ENCODE measurements at places on chromosomes 11 and 22.

DNA sequence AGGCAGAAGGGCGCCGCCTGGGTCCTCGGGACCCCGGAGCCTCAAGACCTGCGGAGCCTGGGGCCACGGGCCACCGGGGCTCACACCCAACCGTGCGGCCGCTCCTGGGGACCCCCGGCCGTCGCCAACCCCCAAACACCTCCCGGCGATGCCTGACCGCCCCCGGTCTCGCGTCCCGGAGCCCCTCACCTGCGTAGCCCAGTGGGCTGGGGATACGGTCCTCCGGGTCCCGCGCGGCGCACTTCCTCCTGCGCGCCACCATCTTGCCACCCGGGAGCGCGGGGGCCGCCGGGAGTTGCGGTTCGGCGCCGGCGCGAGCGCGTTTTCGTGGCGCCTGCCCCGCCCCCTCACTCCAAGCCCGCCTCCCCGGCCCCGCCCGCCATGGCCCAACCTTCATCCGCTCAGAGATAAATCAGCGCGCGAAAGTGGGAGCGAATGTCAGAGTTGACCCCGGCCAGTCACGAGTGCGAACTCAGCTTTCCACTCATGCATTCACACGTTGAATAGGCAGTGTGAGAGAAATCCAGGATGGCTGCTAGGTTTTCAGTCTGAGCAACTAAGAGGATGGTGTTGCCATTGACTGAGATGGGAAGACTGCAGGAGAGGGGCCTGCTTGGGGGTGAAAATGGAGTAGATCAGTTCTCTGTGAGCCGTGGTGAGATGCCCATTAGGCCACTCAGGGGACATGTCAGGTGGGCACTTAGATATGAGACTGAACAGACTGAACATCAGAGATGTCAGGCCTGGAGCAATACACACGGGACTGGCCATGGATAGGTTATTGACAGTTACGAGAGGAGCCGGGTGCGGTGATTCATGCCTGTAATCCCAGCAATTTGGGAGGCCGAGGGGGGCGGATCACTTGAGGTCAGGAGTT, at the start of gene RRP7A:
Gene RRP7A, minus strand, starts transcription at position 272 of the 877 bp plus-strand sequence. Its CDS starts 10 bp downstream, at position 262.
- DNase-seq = peak; percentile 81

GRCh38 chr11:111479666-111480065, 32.5 kb downstream of the BTG4 start:
- no peak for DNase-seq

DNA sequence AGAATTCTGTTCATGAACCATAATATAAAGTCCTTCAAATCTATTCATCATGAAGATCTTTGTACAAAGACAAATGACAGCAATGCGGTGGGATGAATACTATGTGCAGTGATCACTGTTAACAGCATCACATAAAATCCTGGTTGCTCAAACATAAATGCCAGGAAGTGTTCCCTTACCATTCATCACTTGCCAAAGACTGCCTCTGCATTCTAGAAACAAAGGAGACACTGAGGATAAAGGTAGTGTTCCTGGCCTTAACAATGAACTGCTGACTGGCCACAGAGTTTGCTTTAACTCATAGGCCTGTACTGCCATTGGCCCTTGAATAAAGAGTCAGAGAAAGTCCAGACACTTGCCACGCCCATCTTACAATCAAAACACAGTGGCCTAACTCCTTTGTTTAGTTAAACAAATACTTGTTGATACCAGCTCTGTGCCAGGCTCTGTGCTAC, 29.5 kb downstream of the C2CD3 start:
- DNase-seq = no peak

- no peak for DNase-seq
Measured at GRCh38 chr11:77503006-77503405, 29.1 kb upstream of the PAK1 start.

- DNase-seq = no peak
Measured at GRCh38 chr11:73374151-73374550, 2.0 kb upstream of the RELT start.

DNA sequence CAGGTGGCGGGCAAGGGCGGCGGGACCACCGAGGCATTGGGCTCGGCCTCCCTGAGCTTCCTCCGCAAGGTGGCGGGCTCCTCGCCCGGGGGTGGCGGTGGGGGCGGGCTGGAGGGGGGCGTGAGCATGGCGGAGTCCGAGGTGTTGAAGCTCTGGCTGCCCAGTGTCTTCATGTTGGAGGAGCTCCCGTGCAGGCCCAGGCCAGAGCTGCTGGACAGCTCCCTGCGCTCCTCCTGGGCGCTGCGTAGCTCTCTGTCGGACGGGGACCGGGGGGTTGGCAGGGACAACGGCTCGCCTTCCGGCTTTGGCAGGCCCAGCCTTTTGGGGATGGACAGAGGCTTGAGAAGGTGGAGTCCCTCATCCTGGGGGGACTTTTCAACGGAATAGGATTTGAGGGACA, 43.9 kb upstream of the BID start:
- DNase-seq = no peak

GRCh38 chr22:40107851-40108378, 69.8 kb upstream of the TNRC6B start:
- DNase-seq = no peak

GRCh38 chr22:47332246-47332980, 570.0 kb downstream of the TBC1D22A start:
- DNase-seq = no peak

GRCh38 chr22:36021606-36022153, 6.9 kb downstream of the RBFOX2 start:
- no peak for DNase-seq

DNA sequence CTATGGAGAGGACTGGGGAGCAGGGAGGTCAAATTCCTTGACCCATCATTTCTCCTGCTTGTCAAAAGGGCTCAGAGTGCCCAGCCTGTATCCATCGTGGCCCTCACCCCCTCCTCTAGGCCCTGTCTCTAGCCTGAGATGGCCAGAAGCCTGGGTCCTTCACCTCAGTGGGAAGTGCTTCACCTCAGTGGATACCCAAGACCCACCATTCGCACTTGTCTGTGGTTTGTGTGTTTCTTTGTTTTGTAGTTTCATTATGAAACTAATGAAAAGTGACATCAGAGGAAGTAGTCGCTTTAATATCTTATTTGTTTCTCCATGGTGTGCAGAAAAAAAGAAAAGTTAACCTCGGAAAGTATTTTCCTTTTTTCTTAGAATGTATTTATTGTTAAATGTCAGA, 194.0 kb upstream of the CADM1 start:
- DNase-seq = no peak

- peak; percentile 99 for DNase-seq
Measured at GRCh38 chr11:64241491-64242374, 838 bp downstream of the FKBP2 start.

DNA sequence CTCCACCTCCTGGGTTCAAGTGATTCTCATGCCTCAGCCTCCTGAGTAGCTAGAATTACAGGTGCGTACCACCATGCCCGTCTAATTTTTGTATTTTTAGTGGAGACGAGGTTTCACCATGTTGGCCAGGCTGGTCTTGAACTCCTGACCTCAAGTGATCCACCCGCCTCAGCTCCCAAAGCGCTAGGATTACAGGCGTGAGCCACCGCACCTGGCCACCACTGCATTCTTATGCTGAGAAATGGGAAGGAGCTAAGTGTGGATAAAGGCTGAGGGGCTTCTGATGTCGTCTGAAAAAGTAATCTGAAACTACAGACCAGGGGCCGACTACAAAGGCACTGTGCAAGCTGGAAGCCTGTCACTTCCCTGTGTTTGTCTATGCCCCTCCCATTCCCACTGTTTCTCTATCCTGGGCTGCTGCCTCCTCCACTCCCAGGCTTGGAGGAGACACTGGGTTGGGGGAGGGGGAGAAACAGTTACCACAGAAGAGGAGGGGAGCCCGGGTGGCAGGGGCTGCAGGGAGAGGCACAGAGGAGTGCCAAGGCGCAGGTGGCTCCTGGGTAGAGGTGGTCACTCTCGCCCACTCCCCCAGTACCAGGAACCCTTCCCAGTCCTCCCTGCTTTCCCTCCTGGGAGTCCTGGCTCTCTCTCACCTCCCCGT, 2.9 kb upstream of the MTA2 start:
- no peak for DNase-seq

DNA sequence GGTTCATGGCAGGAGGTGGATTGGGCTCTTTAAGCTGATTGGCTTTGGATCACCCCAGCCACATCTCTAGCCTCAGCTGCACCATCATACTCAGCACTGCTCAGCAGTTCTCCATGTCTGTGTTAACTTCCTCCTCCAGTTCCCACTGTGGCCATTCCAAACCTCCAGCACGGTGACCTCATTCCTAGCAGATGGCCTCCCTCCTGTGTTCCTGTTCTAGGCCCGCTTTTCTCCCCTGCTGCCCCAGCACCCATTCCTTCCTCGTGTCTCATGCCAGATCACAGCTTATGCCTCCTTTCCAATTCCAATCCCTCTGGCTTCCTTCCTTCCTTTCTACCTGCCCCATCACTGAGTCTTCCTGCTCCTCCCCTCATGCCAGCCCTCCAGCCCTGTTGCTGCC, 96.1 kb downstream of the MICAL2 start:
- DNase-seq = no peak

- no peak for DNase-seq
Measured at GRCh38 chr11:36672815-36673450, 74.9 kb upstream of the RAG2 start.

DNA sequence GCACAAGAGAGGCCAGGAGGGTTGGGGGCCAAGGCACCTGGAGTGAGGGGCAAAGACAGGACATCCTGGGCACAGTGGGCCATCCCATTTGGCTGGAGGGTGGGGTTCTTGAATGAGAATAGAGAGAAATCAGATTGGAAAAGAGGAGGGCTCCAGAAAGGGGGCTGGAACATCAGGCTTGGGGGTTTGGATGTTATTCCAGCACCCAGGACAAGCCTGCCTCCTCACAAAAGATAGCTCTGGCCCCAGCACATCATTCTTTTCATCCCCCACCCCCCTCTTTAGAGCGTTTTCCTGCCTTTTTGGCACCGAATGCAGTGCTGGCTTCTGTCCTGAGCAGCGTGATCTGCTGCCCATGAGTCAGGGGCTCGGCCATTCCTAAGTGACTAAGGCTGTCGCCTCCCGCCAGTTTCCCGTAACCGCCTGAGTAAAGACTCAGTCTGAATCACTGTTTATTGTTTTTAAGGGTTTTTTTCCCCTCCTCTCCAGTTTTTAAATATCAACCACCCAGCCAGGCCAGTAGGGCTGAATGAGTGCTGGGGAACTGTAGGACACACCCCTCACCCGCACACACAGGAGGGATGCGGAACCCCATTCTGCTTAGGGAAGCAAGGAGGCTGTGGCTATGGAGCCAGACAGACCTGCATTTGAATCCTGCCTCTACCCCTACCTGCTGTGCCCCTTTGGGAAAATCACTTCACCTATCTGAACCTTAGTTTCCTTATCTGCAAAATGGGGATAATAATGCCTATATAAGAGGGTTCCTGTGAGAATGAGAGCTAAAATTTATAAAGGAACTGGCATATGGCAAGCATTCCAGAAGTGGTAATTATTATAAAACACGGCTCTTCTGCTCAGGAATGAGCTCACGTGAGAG, 32.4 kb upstream of the NAV2 start:
- DNase-seq = no peak

DNA sequence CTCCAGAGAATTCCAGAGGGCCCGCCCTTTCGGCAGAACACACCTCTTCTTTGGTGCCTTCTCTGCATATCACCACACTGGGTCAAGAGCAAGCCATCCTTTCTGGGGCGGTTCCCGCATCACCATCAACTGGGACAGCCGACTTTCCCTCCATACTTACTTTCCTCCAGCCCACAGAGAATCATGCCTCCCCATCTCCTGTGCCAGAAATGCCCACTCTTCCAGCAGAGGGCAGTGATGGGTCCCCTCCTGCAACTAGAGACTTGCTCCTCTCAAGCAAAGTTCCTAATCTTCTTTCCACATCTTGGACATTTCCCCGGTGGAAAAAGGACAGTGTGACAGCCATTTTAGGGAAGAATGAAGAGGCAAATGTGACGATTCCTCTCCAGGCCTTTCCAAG, 157.7 kb downstream of the C11orf91 start:
- DNase-seq = peak; percentile 14

GRCh38 chr11:57614234-57614772, 16.8 kb downstream of the SERPING1 start:
- no peak for DNase-seq

GRCh38 chr11:1381793-1382425, 7.8 kb upstream of the BRSK2 start:
- DNase-seq = no peak

GRCh38 chr22:50508897-50509296, 873 bp downstream of the NCAPH2 start:
- no peak for DNase-seq

DNA sequence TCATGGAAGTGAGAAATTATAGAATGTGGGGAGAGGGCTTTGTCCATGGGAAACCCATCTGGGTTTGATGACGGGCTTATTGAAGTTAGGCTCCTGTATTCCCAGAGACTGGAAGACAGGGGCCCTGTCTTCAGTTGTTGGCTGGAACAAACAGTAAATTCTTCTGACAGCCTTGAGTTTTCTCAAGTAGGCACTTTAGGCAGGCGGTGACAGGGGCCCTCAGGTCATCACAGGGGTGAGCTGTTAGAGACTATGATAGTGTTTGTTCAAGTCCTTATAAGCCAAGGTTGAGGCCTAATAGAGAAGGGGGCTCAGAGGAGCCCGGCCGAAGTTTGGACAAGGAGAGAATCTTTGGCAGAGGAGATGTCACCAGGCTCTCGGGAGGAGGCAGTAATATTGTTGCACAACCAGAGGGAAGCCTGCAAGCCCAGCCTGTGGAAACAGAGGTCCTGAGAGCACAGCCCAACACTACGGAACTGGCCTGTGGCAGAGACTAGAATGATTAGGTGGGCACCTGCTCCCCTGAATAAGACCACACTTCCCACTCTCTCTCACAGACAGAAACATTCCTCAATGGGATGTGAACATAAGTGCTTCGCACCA, 20.2 kb upstream of the IL17RA start:
- DNase-seq = no peak
